ENCODE measurements at places on chromosomes 3 and 15. TPM values are rescaled to one million over a fixed set of nuclear protein-coding genes. Genes with fewer than 3 reads are reported as not detected.

DNA sequence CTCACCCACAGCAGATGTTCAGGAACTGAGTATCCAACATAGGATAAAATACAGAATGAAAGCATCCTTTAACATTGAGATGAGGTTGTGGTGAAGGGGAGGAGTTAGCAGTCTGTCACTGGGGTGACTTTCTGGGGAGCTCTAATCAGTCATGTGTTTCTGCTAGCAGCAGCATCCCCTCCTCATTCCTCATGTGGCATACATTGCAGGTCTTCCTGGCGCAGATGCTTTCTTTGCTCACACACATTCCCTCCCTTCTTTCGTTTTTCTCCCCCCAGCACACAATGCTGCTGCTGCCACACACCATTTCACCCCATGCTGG, 135.0 kb downstream of the CACNA1D start:
- no peak for DNase-seq

GRCh38 chr15:58864602-58865424, 68.7 kb downstream of the SLTM start:
- peak; percentile 62 for DNase-seq

DNA sequence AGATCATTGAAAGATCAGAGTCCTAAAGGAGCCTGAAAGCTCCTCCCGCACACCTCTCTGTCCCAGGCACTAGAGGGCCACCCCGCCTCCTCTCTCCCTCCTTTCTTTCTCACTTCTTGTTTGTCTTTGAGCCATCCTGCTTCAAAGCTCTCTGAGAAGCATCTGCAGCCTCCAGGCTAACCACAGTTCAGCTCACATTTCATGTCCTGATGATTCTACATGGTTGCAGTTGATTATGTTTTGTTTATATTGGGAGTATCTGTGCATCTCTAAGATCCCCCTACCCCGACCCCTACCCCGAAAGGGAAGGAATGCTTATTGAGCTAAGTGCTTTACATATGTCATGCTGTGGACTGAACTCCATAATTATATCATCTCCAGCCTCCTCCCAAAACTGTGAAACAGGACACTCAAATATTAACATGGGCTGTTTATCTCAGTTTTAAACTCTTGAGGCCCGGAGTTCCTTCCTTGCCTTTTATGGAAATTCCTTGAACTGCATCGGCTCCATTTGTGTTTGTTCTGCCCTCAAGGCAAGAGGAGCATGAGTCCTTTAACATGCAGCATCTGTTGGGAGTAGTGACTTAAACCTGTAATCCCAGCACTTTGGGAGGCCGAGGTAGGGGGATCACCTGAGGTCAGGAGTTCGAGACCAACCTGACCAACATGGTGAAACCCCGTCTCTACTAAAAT, 30.9 kb downstream of the MGLL start:
- peak; percentile 77 for DNase-seq

The KCNMB2 gene
- polyA plus RNA-seq = 0.62 TPM
